ENCODE measurements at places on chromosomes 1 and 21.

DNA sequence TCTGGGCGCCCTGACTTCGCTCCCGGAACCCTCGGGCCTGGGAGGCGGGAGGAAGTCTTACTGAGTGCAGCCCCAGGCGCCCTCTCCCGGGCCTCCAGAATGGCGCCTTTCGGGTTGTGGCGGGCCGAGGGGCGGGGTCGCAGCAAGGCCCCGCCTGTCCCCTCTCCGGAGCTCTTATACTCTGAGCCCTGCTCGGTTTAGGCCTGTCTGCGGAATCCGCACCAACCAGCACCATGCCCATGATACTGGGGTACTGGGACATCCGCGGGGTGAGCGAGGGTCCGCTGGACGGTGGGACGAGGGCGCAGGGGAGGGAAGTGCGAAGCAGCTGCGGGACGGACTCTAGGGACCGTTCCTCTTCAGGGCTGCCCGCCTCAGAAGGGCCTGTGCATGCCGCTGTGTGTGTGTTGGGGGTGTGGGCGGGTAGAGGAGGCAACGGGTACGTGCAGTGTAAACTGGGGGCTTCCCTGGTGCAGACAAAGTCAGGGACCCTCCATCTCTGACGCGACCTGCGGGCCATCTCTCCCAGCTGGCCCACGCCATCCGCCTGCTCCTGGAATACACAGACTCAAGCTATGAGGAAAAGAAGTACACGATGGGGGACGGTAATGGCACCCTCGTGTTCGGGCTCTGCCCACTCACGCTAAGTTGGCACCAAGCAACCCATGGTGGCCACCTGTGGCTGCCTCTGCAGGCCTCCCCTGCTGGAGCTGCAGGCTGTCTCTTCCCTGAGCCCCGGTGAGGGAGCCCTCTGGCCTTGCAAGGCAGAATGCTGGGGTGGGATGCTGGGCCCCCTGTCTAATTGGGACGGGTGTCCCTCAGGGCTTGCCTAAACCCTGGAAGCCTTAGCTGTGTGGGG, at the start of gene GSTM1:
GSTM1 (plus strand) TSS at position 177 of the 859 bp plus-strand sequence; CDS start at position 234, 57 bp downstream.
- DNase-seq, result no peak

DNA sequence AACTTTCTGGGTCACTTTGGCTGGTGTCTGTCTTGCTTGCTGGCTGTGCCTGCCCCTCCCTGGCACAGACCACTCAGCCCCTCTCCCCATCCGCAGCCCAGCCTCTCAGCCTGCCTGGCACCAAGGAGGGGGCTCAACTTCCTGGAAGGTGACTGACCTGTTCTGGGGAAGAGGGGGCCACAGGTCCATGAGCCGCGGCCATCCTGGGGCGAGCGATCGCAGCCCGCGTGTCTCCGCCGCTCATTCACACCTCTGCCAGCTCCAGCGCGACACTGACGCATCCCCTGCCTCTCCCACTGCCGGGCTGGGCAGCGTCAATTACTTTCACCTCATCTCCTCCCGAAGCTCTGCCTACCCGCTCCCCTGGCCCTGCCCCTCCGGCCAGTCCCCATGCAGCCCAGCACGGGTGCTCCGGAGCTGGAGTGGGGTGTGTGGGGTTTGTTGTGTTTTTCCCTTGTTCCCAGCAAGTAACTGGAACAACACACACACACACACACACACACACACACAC, 14.3 kb downstream of the SLC6A9 start:
- no peak for DNase-seq

DNA sequence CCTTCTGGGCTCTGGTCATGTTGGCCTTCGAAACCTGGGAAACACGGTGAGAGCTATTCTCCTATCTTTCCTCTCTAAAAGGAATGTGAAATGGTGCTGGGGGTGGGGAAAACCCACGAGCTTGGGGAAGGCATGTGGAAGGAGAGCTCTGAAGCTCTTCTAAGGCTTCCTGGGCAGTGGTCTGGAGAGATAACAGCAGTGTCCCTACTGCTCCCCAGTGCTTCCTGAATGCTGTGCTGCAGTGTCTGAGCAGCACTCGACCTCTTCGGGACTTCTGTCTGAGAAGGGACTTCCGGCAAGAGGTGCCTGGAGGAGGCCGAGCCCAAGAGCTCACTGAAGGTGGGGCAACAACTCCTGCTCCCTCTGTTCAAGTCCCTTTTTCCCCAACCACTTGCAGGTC, 2.8 kb downstream of the USP21 start:
- DNase-seq, result no peak

- no peak for DNase-seq
Observed at GRCh38 chr21:26777166-26777565, 68.0 kb downstream of the ADAMTS1 start.

- DNase-seq, result peak; percentile 76
Observed at GRCh38 chr1:229342656-229343569, at the start of gene CCSAP. Gene CCSAP, minus strand, starts transcription at chr1:229343047. Its CDS starts 582 bp downstream, at chr1:229342465.

DNA sequence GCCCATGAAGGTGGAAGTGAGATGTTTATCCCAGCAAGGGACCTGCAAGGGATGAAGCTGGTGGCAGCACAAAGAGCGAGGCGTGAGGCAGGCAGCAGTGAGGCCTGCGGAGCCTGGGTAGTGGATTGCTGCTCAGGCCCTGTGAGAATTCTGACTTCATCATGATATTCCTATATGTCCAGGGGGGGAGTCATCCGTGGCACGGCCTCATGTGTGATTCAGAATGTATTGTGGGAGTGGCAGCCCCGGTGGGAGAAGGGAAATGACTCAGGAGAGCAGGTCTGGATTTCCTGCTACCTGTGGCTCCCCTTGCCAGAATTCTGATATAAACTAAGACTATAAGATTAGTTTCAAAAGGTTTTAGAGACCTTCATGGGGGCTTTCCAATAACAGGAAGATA, 240.9 kb downstream of the CAMTA1 start:
- no peak for DNase-seq

GRCh38 chr1:245901037-245901436, 606.0 kb downstream of the SMYD3 start:
- no peak for DNase-seq

DNA sequence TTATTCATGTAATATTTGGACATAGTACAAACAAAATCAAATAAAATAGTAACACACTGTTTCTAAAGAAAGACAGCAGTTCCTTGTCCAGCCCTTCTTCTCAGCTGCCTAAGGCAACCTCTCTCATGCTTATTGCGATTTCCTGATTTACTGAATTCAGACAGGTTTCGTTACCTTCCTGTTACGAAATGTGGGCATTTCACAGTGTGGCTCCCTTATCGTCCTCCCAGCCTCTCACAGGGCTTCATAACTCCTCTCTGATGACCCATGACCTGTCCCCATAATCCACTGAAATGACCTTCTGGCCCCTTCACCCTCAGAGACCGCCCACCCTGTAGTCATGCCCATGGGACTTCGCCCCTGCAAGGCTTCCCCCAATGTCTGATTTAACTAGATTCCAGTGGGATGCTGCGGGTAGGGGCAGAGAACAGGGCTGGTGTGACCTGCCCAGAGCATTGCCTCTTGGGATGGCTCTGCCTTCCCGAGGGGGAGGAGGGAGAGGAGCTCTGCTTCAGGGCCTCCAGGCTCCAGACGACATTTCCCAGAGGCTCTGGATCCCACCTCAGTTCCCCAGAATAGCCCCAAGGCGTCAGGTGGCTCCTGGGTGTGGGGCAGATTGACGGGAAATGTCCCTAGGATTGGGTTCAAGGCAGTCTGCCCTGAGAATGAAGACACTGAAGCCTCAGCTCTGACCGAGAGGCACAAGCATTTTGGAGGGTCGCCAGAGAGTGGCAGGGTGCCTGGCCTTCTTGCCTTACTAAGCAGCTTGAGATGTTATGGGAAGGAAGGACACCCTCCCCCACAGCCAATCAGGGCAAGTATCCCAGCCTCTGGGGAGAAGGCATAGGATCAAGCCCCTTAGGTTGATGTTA, 20.6 kb downstream of the PADI2 start:
- no peak for DNase-seq

DNA sequence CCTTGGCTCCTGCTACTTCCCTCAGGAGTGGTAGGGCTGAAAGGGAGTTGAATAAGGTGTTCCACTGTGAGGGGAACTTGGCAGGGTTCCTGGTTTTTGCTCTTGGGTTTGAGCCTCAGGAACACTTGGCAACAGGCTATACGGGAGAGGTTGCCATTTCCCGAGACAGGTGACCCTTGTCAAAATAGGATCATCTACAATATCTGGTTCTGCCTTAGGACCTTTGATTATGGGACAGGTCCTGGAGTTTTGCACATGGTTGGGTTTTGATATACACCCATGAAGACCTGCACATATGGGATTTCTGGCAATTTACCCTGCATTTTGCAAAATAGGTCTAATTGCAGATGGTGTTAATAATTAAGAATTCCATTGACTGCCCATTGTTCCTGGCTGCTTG, 31.1 kb downstream of the YY1AP1 start:
- DNase-seq, result no peak

DNA sequence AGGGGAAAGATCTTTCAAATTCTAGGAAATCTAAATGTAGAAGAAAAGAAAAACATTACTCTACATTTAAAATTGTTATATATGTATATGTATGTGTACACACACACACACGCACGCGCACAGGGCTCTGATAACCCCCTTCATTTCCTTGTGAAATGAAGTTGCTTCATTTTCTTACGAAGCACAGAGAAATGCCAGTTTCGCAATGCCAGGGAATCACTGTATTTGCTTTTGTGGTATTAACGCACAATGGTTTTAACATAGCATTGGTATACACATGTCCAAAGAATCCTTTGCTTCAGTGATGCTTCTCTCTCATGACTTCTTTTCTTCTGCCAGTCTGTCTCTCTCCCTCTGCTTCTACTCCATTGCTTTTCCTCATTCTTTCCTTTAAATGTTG, 8.4 kb upstream of the DDAH1 start:
- DNase-seq, result no peak

GRCh38 chr1:235111107-235111506, 17.5 kb downstream of the TOMM20 start:
- no peak for DNase-seq

GRCh38 chr1:84434081-84434769, 35.9 kb downstream of the DNASE2B start:
- no peak for DNase-seq

GRCh38 chr1:215466361-215466760, 100.7 kb upstream of the KCTD3 start:
- DNase-seq, result no peak

GRCh38 chr1:89728381-89728780, 92.5 kb upstream of the LRRC8D start:
- no peak for DNase-seq

DNA sequence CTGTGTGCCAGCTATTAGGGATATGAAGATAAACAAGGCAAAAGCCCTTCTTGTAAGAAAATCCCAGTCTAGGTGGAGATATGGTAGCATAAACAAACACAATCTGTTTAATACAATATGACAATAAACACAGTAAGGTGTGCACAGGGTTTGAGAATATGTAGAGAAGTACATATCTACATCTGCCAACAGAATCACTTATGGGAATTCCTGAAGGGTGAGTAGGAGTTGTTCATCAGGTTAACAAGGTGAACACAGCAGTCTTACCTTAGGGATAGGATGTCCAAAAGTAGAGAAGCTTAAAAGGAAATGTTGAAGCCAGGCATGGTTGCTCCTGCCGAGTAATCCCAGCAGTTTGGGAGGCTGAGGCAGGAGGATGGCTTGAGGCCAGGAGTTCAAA, 57.7 kb upstream of the LRRC7 start:
- DNase-seq, result no peak

DNA sequence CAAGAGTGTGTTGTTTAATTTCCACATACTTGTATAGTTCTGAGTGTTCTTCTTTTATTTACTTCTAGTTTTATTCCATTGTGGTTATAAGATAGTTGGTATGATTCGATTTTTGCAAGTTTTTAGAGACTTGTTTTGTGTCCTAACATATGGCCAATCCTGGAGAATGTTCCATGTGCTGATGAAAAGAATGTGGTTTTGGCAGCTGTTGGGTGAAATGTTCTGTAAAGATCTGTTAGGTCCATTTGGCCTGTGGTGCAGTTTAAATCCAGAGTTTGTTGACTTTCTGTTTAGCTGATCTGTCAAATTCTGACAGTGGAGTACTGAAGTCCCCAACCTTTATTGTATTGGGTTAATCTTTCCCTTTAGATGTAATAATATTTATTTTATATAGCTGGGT, 19.5 kb upstream of the TIPRL start:
- no peak for DNase-seq

- DNase-seq, result no peak
Observed at GRCh38 chr21:44778094-44778493, 23.5 kb downstream of the UBE2G2 start.

DNA sequence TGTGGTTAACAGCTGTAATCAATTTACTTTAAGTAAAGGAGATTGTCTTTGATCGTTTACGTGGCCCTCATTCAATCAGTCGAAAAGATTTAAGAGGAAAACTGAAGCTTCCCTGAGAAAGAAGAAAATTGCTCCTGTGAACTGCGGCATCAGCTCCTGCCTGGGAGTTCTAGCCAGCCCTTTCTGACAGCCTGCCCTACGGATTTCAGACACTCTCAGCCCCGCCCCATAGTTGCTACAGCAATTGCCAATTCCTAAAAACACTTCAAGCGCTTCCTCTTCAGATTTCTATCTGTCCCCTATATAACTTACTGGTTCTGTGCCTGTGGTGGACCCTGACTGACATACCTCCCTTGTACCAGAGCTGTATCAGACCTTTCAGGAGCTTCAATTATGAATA, 277.6 kb downstream of the DSCAM start:
- no peak for DNase-seq

DNA sequence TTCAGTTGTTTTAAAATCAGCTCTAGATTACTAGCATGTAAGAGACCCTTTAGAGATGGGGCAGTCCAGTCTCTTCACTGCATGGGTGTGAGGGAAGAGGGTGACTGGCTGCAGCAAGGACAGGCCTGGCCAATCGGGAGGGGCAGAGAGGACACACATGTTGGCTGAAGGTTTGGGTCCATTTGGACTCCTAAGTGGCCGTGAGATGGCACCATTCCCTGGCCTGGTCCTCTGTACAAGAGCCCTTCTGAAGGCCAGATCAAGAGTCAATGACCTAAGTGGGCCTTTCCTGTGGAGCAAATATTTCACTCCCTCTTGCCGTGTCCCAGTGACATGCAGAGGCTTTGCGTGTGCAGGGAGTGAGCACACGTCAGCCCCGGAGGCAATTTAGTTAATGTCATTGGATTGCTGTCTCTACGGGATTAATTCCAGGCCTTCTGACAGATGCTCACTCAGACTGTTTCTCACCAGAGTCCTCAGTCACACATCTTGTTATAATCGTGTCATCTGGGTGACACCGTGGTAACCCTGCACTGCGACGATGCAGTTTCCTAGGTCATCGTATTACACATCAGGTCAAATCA, 613.0 kb downstream of the NPHP4 start:
- no peak for DNase-seq

Measured in MM.1S (cell line).